ENCODE measurements at places on chromosomes 3 and 15.

DNA sequence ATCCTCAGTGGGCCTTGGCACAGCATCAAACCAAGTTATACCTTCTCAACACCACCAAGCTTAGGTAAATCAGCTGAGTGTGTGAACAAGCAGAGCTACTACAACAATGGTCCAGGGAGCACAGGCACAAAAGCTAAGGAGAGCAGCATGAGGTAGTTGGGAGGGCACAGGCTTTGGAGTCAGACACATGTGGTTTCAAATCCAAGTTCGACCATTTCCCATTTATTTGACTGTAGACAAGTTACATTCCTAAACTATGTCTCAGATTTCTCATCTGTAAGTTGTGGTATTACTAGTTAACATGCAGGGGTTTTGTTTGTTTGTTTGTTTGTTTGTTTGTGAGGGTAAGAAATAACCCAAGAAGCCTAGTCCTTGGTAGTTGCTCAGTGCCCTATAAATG is 46.9 kb downstream of the MLH1 start:
- no peak for DNase-seq

- no peak for DNase-seq
Observed at GRCh38 chr3:186909078-186909853, 21.1 kb upstream of the ST6GAL1 start.

DNA sequence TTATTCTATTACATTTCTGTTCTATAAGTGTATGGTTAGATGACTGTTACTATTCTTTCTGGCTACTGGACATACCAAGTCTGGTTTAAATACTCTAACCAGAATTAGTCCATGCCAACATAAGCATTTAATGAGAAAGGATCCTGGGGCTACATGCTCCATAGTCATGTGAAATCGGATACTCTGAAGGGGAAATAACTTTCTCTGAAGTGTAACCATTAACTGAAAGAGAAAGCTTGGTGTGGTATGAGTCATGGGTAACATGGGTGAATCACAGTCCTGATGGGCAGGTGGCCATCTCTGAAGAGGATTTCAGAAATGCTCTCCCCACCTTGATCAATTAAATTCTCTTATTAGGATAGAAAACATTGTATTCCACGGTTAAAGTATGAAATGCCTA is 69.4 kb downstream of the FHIT start:
- DNase-seq, result no peak

GRCh38 chr15:92971713-92972112 is 71.6 kb downstream of the CHD2 start:
- DNase-seq, result no peak

DNA sequence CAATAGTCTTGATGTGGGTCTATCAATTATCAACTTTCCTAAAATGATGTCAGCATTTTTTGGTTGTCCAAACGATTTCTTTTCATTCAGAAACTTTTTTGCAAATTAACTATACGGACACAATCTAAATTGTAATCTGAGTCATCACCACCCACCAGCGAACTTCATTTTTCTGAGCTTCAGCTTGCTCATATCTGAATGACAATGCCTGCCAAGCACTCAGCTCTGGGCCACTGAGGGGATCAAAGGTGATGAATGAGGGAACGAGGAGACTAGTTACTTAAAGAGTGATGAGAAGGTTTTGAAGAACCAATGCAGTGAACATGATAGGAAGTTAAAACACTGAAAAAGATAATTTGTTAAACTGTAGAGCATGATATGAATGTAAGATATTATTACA is 14.9 kb upstream of the TBC1D23 start:
- DNase-seq, result no peak

GRCh38 chr3:115513416-115513800 is 109.9 kb upstream of the GAP43 start:
- DNase-seq, result peak; percentile 10

DNA sequence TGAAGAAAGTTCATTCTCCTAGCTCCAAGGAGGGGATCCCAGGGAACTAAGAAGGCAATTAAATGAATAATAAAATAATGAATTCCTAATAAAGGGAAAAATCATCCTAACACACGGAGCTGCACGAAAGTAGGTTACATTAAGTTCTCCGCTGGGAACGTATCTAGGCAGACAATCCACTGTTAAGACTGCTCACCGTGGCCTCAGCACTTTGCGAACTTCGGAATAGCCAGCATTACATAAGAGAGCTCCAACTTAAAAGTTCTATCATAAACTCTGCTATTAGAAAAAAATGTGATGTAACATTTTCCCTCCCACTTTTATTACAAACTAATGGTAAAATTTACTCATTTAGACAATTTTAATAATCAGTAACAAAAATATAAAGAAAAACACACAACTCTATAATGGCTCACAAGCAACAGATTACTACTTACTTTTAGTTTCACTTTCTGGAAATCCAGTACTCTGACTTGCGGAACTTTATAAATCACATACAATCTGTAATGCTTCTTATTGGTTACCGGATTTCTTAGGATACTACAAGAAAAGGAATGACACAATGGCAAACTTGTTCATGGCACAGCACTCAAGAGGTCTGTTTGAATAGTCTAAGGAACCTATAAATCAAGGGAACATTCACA is 8.5 kb downstream of the SNRPA1 start:
- no peak for DNase-seq

- peak; percentile 25 for DNase-seq
Observed at GRCh38 chr3:2098398-2099027, at the start of gene CNTN4. Gene CNTN4, plus strand, starts transcription at chr3:2098866.

DNA sequence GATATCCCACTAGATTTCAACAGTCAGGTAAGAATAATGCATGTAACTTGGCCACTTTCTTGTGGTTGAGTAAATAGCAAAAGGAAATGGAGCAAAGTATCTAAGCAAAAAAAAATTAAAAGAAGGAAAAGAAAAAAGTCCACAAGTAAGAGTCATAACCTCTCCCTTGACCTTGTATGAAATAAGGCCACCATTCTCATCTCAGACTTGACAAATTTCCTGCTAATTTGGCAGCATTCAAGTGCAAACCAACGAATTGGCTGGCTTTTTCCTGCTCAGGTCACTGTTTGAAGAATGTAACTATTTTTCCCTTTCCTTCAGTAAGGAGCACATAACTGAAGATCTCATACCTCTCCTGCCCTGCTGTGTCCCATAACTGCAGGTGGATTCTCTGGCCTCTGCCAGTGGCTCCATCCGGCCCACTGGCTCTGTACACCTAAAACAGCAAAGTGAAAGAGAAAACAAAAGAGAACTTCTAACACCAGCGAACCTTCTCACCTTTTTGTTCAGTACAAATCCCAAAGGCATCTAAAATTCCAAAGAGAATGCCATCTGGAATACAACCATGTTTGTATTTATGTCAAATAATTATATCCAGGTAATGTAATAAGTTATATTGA is 33.4 kb upstream of the RSL24D1 start:
- DNase-seq, result no peak

- no peak for DNase-seq
Observed at GRCh38 chr3:643376-643775, 446.8 kb downstream of the CHL1 start.

DNA sequence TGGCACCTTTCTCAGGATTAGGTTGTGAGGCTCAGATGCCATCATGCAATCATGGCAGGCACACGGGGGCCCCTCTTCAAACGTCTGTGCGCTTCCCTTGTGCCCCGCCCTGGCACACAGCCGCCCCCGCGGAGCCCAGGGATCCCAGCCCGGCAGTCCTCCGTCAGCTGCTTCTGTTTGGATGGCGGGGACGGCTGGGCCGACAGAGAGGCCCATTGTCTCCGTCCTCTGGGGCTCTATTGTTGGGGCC is 849 bp upstream of the HDAC11 start:
- DNase-seq, result peak; percentile 48

DNA sequence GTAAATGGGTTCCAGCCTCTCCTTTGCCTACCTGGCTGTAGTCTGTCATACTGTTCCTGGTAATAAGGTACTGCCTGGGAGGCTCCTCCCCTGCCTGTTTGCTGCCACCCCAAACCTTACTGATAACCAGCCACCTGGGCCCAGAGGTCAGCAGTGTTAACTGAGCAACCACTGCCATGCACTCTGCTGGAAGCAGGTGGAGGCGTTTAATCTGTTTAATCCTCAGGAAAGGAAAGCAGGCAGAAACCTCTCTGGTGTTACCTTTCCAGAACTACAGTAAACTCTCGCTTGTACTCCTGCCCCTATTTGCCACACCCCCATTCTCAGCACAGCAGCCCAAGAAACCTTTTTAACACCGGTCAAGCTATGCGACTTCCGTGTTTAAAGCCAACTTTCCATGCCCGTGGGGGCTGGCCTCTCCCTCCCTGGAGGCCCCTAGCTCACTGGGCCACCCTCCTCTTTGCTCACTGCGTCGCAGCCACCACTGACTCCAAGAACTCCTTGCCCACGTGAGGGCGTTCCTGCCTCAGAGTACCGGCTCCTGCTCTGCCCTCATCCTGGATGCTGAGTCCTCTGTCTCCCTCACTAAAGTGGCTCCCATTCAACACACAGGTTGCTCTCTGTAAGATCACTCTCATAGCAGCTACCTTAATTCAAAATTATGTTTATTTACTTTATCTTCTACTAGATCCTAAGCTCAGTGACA is 8.3 kb downstream of the BDH1 start:
- no peak for DNase-seq

DNA sequence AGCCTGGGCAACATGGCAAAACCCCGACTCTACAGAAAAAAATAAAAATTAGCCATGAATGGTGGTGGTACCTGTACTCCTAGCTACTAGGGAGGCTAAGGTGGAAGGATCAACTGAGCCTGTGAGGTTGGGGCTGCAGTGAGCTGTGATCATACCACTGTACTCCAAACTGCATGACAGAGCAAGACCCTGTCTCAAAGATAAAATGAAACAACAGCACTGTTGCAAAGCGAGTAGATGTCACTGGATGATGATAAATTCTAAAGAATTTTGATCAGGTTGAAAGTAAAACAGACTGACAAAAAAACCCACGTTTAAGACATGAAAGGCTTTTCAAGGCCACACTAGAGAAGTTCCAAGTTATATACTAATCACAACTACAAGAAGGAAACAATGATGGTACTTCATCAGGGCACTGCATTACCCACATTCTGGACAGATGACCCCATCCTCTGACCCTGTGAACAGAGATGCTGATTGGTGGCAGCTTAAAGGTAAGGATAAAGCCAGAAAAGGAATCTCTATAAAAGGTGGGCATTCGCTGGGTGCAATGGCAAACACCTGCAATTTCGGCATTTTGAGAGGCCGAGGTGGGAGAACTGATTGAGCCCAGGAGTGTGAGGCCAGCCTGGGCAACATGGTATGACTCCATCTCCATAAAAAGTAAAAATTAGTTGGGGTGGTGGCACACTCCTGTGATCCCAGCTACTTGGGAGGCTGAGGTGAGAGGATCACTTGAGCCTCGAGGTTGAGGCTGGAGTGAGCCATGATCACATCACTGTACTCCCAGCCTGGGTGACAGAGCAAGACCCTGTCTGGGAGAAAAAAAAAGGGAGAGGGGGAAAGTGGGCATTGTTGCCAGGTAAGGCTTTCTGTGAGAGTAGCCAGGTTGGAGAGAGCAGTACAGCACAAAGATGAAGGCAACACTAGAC is 59.2 kb downstream of the TBL1XR1 start:
- no peak for DNase-seq

DNA sequence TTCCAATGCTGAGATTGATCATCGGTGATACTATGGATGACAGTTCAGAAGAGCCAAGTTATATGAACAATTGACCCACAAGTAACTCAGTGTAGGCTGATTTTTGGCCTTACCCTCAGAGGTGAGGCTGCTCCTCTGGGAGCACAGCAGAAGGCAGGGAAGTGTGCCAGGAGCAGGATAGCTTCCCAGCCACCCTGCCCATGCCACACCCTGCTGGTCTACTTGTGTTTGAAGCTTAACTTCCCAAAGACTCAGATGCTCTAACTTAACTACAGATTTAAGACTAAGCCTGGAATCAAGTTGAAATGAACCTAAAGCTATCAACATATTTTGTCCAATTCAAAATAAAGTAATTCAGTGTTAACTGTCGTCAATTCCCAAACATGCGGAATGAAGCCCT is 77.5 kb downstream of the BOC start:
- DNase-seq, result no peak
